ENCODE measurements at places on chromosomes 6 and 20.

- no peak for DNase-seq
These were observed 130.4 kb downstream of the PTPRK start for GRCh38 chr6:128389820-128390534.

- DNase-seq = no peak
These were observed 17.1 kb upstream of the TINAG start for GRCh38 chr6:54291146-54291545.

- DNase-seq = no peak
These were observed 5.8 kb downstream of the FLRT3 start for GRCh38 chr20:14331646-14332045.

DNA sequence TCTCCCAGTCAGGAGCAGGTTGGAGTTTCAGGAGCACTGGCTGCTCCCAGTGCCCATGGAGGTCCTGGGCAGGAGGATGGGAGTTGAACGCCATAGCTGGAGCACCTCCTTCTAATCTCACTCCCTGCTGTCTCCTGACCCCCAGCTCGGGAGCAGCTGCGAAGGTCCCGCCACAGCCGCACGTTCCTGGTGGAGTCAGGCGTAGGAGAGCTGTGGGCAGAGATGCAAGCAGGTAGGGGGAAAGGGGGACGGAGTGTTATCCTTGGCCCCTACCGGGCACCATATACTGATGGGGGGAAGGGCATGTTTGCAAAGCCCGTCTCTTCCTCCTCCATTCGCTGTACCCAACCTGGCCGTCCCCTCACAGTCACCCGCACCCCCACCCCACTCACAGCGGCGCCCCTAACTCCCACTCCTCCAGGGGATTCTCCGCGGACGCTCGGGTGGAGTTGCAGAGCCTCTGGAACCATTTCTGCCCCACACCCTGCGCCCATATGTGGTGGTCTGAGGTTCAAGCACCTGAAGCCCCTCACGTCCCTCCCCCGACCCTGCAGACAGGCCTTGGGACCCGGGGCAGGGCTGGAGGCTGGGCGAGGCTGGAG, 16.7 kb downstream of the HSPA12B start:
- DNase-seq = no peak

DNA sequence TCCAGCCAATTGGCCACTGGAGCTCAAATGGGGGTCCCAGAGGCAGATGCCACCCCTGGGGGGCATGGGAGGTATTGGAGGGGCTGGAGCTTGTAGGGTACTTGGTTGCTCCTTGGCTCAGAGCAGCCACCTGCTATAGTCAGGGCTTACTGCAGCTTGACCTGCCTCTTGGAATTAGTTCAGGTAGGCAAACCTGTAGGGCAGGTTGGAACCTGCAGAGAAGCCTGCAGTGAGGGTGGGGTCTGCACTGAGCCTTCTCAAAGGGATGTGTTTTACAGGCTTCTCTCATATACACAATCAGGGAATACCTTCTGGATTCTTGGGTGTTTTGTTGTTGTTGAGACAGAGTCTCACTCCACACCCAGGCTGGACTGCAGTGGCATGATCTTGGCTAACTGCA, 94.2 kb upstream of the MYL9 start:
- DNase-seq = peak; percentile 70

DNA sequence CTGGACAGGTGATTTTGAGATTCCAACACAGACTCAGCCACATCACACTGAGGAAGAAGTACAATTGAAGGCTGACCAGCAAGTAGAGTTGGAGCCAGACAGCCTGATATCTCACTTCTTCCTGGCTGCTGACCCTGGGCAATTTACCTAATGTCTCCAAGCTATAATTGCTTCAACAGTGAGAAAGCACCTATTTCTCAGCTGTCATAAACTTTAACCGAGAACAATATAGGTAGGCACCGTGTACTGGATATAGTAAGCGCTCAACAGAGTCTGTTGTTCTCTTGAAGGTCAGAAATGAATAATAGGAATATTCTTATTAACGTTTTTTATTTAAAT, 28.3 kb downstream of the STX7 start:
- no peak for DNase-seq

DNA sequence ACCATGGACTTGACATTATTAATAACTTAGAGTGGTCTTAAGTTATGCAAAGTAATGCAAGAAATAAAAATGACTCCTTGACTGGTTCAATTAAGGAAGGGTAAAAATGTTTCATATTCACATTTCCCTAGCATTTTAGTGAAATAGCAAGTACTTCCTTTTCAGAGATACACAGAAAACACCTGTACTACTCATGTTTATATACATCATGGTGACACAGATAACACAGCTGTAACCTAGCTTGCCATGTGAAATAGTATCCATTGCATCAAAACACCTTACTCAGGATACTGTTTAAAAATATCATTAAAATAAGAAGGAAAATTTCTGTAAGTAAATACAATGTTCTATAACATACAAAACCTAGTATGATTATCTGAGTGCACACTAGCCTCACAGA, 102.4 kb downstream of the AHI1 start:
- DNase-seq = no peak

- DNase-seq = no peak
These were observed 281.5 kb downstream of the TSHZ2 start for GRCh38 chr20:53253668-53254067.

DNA sequence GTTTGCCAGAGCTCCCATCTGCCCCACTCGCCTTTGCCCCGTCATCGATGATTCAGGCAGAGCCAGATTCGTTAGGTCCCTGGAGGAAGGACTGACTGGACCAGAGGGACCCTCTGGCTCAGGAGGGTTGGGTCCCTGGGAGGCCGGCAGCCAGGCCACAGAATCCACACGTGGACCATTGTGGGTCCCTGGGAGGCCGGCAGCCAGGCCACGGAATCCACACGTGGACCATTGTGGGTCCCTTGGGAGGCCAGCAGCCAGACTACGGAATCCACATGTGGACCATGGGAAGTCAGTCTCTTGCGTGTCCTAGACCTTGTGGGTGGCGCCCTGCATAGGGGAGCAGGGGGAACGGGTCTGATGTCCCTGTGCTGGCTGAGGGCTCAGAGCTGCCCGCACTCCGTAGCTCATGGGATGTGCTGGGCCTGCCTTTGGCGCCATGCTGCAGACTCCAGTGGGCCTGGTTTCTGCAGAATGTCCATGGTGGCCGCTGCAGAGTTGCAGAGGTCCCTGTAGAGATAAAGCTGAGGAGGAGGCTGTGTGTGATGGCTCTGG, 23.5 kb downstream of the UCKL1 start:
- no peak for DNase-seq

GRCh38 chr20:15759594-15759993, 813.7 kb downstream of the KIF16B start:
- peak; percentile 34 for DNase-seq

DNA sequence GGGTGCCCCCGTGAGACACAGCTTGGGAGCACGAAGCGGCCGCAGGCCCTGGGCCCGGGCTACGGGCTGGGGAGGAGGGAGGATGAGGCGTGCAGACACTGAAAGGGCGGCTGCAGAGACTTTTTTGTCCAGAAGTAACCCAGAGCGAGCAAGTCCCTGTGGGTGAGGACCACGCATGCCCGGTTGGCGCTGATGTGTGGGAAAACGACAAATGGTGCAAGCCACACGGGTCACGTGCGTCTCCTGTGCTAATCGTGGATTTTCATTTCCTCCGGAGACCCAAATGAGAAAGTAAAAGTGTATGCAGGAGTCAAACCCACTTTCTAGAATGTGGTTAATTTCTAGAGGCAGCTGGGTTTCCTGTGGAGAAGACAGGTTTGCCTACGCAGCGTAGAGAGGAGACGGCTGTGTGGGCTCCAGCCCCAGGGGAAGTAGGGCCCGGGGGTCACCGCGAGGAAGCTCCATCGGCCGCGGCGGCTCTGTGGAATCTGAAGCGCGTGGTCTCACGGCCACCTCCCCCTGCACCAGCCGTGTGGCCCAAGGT, 19.0 kb downstream of the DLL1 start:
- DNase-seq = no peak

DNA sequence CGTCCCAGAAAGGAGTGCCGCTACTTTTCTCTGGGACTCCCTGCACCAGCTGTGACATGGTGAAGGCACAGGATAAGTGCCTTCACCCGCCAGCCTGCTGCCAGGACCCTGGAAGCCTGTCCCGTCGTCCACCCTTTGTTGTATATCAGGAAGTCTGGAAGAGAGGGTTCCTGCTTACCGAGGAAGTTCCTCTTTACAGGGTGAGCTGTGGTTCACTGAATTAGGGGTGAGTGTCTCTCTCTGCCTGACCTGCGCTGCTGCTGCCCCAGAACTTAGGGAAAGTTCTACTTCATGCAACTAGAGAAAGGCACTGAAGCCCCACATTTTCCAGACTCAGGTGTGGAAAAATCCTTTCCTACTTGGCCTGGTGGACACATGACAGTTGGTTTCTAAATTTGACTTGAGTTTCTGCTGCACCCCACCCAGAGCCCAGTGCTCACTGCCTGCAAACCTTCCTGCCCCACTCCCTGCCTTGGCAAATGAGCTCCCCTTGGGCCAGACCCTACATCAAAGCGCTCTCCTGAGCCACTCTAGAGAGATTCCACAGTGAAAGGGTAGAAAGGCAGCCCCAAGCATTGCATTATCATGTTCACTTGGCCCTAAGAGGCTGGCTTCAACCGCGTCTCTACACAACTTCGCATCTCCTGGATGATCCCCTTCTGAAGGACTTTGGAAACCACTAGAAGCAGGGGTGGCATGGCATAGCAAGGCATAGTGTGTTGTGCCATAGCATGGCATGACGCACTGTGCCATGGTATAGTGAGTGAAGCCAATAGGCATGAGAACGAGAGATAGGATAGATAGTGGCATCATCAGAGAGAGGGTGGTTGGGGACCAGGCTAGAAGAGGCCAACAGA, 215.8 kb upstream of the CDYL start:
- DNase-seq = no peak

- no peak for DNase-seq
These were observed 3.9 kb downstream of the PRDM1 start for GRCh38 chr6:106090001-106090400.

- no peak for DNase-seq
These were observed 838.8 kb downstream of the MAFB start for GRCh38 chr20:39850246-39850645.

GRCh38 chr6:39880594-39880993, 53.7 kb downstream of the MOCS1 start:
- peak; percentile 78 for DNase-seq

GRCh38 chr20:17767624-17768023, 67.9 kb downstream of the BANF2 start:
- no peak for DNase-seq

- DNase-seq = peak; percentile 89
These were observed 72.4 kb downstream of the TRDN start for GRCh38 chr6:123564361-123564760.

GRCh38 chr6:42441697-42442081, 10.0 kb downstream of the TRERF1 start:
- no peak for DNase-seq

DNA sequence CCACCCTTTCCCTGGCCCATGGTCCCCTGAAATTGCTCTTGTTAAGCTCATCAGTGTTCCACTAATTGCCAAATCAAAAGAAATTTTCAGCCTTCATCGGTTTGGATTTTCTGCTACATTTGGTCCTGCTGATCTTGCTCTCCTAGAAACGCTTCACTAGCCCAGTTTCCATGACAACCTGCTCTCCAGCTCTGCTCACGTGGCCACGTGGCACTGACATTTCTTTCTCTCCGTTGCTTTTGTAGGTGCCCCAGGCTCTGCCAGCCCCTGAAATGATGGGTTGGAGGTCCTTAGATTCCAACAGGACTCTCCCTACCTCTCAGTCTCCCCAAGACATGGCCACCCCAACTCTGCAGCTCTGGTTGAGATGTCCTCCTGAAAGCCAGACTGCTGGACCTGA, 45.8 kb upstream of the NNAT start:
- no peak for DNase-seq
